ENCODE measurements at places on chromosomes 5 and 9.

DNA sequence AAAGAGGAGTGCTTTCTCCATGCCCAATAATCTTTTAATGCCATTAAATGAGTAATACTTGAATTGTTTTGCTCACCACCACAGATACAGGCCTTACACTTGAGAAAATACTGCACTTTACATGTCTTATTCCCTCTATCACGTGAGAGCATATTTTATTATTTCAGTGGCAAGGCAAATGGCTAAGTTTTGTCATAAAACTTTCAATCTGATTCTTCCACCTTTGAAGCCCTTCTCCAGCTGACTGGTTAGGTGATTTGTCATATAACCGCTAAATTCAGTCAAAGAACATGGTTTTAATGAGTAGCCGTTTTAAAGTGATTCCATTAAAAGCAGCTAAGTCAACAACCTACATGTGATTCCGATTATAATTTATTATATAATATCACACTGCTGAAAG is 43.8 kb downstream of the FAT2 start:
- DNase-seq: no peak

DNA sequence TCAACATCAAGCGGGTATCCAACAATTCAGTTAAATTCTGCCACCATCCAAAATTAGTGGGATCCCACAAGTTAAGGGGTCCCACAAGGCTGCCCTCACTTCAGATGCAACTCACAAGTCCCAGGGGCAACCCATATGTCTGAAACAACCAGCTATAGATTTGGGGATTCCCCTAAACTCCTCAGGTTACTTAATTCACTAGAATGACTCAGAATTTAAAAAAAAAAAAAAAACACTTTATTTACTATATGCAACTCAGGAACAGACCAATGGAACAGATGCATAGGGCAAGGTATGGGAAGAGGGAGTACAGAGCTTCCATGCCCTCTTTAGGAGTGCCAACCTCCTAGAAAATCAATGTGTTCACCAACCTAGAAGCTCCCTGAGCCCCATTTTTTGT is 15.1 kb downstream of the AUH start:
- DNase-seq: no peak

- no peak for DNase-seq
These were observed 10.7 kb downstream of the RNF44 start for GRCh38 chr5:176526462-176526861.

- DNase-seq: no peak
These were observed 27.6 kb upstream of the C5orf47 start for GRCh38 chr5:173961418-173961817.

- no peak for DNase-seq
These were observed 361.4 kb upstream of the RFX3 start for GRCh38 chr9:3887221-3887653.

- DNase-seq: no peak
These were observed 443.5 kb downstream of the PLK2 start for GRCh38 chr5:58016358-58016757.
